ENCODE measurements at places on chromosomes 2 and 18. TPM values are rescaled to one million over a fixed set of nuclear protein-coding genes. Genes with fewer than 3 reads are reported as not detected.

Gene ELOA2
- not detected for total RNA-seq

DNA sequence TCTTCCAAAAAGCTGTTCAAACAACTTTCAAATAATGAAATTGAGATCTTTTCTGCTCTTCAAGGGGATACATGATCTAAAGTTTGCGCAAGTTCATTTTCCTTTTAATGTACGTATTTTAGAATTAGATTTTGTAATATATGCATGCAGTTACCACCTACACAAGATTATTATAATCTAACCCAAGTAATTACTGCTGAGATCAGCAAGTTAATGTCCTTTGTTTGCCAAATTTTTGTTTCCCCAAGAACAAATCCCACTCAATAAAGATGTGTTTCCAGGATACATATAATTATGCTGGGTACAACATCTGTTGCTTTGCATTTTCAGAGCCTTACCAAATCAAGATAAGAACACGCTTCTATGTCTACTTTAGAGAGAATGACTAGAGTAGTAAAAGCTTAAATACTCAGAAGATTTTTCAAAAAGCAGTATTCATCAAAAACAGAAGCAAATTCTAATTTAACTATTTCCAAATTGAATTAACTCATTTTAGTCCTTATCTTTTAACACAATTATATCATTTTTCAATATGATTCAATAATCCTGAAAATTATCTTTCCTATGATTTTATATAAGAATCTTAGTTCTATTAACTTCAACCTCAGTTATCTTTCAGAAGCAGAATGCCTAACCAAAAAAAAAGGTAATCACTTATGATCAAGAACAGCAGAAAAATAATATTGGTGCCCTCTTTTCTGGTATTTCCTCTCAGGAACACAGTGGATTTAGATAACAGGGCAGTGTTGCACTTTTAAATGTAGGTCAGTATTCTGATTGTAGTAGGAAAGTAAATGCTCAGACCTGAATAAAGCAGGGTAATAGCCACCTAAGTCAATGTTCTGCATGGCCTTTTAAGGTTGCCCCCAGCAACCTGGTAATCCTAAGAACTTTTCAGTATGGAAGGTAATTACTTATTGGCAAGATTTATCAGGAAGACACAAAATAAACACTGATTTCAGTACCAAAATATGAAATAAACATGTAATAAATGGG, 28.0 kb downstream of the CERKL start:
- H3K27me3 ChIP-seq: no peaks in the 10 kb centered on the region
- H3K27ac ChIP-seq: no peak overlapping the region
- no peak overlapping the region for H3K4me3 ChIP-seq
- no peaks in the 10 kb centered on the region for H3K36me3 ChIP-seq
- no peaks in the 10 kb centered on the region for H3K4me1 ChIP-seq

- H3K4me3 ChIP-seq: no peak overlapping the region
- DNase-seq: no peak
- H3K27me3 ChIP-seq: no peaks in the 10 kb centered on the region
- H3K36me3 ChIP-seq: no peaks in the 10 kb centered on the region
- no peak overlapping the region for H3K27ac ChIP-seq
- H3K4me1 ChIP-seq: no peaks in the 10 kb centered on the region
Observed at GRCh38 chr2:189602233-189602632, 21.6 kb upstream of the SLC40A1 start.

GRCh38 chr2:43328832-43329231, 102.4 kb upstream of the ZFP36L2 start:
- peaks cover 64% of the 10 kb centered on the region for H3K4me1 ChIP-seq
- no peak overlapping the region for H3K4me3 ChIP-seq
- DNase-seq: no peak
- H3K27ac ChIP-seq: no peak overlapping the region

DNA sequence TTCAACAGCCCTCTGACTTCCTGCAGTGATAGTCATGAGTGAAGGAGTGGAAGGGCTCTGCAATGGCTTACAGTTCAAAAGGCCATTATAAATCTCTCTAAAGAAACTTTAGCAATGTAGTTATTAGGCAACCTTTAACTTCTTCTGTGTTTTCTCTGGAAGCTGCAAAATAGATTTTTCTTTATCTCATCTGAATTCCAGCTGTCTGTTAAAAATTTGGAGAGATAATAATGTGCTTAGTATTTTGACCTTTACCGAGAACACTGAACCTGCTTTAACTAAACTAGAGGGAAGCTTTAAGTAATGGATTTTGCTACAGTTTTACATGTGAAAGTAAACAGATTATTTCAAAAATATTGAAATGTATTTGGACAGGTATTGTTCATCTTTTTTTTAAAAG, 847.9 kb downstream of the ERBB4 start:
- H3K27me3 ChIP-seq: no peaks in the 10 kb centered on the region
- DNase-seq: no peak
- no peak overlapping the region for H3K4me3 ChIP-seq
- H3K4me1 ChIP-seq: no peaks in the 10 kb centered on the region
- H3K36me3 ChIP-seq: no peaks in the 10 kb centered on the region
- no peak overlapping the region for H3K27ac ChIP-seq
